DMS53 (cell line): ENCODE measurements at places on chromosomes 6 and 20.

DNA sequence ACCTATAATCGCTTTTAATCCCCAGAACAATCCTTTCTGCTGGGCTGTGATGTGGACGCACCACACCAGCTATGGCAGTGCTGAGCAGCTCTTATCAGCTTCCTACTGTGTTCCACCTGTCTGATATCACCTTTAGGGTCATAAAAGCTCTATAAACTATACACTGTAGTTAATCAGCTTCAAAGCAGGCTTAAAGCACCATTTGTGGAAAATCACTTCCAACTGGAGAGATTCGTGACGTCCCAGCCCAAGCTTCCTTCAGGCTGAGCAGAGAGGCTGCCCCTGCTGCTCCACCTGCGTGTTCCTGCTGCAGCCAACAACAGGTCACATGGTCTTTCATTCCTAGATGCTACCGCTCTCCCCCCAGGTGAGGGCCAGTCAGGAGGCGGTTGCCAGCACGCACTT is 156.5 kb downstream of the SMOC2 start:
- DNase-seq = peak; percentile 88

DNA sequence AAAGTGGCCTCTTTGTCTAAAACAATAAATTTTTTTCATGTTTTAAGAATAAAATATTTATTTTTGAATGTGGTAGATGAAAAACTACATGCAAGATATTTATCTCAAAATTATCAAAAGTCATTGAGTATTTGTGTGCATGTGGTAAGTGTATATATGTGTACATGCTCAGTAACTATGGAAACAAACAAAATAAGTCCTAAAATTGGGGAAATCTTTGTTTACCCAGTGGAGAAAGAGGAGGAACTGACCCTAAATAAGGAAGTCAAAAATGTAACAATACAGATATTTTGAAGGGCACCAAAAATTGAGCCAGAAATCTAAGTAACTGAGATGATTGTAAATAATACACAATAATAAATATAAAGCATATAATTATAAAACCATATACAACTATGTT is 639.2 kb downstream of the MAFB start:
- DNase-seq = no peak

DNA sequence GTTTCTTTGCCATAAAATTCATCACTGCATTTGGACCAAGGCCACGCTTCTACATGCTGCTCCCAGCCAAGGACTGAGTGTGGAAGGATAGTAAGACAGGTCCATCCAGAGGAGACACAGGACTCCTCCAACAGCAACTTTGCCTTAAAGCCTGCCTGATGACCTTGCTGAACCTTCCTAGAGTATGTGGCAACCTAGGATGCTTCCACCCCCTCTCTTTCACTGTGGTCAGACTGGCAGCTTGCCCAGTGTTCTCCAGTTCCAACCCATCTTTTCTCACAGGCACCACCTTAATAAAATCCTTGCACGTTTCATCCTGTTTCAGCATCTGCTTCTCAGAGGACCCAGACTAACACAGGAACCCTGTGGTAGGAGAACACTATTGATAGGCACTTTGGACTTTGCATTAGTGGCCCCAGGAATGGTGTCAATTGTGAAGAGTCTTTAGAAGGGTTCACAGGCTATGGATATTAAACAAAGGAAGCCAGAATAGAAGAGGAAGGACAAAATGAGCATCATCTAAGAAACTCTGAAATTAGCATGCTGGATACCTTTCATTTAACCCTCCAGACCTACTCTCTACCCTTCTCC is 2.4 kb upstream of the PKHD1 start:
- peak; percentile 43 for DNase-seq

DNA sequence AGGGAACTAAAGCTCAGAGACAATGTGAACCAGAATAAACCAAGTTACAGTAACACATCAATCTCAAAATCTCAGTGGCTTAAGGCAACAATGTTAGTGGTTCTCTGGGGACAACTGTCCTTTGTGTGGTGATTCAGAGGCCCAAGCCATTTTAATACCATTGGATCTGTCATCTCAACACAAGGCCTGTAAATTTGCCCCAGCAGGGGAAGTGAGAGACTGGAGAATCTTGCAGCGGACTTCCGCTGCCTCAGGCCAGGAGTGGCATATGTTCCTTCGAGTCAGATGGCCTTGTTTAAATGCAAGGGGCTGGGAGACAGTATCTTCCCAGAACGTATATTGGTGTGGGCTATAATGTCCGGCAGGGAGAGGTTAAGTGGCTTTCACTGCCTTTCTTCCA is 126.0 kb downstream of the CD83 start:
- no peak for DNase-seq

GRCh38 chr6:36126553-36127458 is 3.5 kb upstream of the MAPK13 start:
- no peak for DNase-seq

DNA sequence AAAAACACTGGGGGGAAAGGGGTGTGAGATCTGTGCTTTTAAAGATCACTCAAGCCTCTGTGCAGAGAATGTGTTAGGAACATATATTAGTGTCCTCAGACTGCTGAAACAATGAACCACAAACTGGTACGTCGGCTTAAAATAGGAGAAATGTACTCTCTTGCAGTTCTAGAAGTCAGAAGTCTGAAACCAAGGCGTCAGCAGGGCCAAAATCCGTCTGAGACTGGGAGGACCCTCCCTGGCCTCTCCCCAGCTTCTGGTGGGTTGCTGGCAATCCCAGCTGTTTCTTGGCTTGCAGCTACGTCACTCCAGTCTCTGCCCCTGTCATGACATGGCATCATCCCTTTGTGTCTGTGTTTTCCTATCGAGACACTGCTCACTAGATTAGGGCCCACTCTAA is 3.9 kb downstream of the CDH26 start:
- DNase-seq = no peak

DNA sequence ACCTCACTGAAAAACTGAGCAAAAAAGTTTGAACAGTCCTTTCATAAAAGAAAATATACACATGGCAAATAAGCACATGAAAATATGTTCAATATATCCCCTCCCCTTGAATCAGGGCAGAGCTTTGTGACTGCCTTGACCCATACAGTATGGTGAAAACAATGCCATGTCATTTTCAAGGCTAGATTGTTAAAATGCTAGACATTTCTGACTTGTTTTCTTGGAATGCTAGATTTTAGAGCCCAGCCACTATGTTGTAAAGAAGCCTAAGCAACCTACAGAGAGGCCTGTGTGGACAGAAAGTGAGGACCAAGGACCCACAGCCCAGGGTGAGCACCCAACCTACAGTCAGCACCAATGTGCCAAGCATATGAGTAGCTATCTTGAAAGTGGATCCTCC is 17.1 kb upstream of the ASF1A start:
- no peak for DNase-seq

DNA sequence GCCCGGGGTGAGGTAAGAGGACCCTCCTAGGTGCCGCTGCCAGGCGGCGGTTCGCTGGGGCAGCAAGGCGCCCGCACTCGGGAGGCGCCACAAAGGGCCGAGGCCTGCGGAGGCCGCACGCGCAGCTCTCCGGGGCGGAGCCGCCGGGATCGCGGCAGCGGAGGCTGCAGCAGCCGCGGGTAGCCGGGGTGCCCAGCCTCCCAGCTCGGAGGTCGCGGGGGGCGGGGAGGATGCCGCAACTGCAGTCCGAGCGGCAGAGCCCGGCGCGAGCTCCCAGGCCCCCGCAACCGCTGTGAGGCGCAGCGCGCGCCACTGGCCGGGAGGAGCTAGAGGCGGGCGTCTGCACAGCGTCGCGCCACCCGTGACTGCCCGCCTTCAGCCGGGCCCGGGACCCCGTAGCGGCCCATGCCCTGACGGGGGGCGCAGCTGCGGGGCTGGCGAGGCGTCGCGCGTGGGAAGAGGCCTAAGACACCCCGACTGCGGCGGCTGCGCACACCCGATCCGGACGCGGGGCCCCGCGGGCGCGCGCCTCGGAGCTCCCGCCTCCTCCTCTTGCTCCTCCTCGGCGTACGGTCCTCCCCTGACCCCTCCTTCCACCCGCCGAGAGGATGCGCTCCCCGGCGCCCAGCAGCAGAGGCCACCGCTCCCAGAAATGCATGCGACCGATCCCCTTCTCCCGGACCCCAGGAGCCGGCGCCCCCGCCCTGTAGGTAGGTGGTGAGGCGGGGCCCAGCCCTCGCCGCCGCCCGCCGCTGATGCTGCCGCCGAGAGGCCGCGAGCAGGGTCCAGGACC is at the start of gene NCOA7:
NCOA7 (plus strand) TSS at position 603 of the 793 bp plus-strand sequence. CDS start 24,395 bp downstream, outside the sequence.
- DNase-seq = peak; percentile 85

GRCh38 chr20:61411743-61412142 is 159.7 kb downstream of the CDH4 start:
- DNase-seq = no peak
